ENCODE measurements at places on chromosomes 13 and 19. TPM values are rescaled to one million over a fixed set of nuclear protein-coding genes. Genes with fewer than 3 reads are reported as not detected.
A peak's percentile ranks its signal among the peaks of the same experiment; 100 is the strongest.

DNA sequence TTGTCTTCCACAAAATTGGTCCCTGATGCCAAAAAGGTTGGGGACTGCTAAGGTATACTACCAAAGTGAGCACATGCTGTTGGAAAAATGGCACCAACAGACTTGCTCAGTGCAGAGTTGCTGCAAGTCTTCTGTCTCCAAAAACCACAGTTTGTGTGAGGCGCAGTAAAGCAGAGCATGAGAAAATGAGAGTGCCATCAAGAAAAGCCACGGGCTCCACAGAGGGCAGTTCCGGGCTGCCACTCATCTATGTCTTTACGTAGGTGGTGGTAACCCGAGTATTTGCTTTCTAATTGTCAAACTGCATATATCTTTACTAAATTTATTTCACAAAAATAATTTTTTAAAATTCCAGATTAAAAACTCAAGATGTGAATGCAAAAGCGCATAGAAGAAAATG, 123.8 kb downstream of the RNF17 start:
- DNase-seq, result no peak

DNA sequence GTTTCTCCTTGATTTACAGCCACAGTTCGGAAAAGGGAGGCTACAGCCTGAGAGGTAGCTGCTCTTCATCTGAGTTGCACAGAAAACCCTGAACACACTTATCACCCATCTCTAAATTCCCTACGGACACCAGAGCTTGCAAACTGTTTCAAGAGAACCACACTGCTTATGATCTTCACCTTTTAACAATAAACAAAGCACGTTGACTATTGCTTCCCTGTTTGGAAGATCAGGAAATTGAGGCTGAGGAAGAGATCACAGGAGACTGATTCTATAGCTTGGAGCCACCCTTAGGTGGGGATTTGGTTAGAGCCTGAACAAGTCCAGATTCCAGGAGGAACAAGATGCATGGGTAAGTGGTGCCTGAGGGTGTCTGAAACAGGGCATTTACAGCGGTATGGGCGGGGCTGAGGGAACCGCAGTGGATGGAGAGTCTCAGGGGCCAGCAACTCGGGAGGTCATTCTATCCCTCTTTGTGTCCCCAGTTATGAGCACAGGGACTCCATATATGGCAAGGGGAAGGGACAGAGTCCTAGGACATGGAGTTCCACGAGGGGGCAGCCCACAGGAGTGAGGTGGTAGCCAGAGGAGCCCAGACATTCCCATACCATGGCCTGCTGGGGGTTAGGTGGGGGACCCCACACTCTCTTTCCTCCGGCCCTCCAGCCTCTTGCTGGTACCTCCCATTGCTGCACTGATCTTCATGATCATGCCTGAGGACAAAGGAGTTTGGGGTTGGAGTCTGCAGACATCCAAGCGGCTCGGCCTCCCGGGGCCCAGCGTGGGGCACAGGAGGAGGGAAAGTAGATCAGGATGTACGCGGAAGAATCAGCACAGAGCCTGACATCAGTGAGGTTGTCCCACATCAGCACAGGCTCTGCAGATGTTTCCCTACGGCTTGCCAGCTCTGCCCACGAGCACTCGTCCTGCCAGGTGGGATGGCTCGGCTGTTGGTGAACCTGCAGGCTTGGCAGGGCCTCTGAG, 162.3 kb upstream of the ZNF536 start:
- no peak for DNase-seq

GRCh38 chr19:29686285-29686805, 21.1 kb downstream of the PLEKHF1 start:
- no peak for DNase-seq

DNA sequence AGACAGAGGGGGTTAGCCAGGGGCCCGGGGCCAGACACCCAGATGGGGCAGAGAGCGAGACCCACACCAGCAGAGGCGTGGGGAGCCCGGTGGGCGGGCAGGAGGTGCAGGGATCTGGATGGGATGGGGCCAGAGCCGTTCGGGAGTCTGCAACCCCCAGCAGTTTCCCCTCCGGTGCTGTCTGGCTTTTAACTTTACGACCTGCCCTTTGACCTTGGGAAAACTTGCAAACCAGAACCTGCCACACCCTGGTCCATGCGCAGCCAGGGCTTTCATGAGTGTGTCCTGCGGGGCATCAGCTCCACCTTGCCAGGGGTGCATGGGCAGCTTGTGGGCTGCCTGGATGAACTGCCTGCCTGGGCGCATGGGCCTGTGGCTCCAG, 9.8 kb downstream of the JOSD2 start:
- no peak for DNase-seq

DNA sequence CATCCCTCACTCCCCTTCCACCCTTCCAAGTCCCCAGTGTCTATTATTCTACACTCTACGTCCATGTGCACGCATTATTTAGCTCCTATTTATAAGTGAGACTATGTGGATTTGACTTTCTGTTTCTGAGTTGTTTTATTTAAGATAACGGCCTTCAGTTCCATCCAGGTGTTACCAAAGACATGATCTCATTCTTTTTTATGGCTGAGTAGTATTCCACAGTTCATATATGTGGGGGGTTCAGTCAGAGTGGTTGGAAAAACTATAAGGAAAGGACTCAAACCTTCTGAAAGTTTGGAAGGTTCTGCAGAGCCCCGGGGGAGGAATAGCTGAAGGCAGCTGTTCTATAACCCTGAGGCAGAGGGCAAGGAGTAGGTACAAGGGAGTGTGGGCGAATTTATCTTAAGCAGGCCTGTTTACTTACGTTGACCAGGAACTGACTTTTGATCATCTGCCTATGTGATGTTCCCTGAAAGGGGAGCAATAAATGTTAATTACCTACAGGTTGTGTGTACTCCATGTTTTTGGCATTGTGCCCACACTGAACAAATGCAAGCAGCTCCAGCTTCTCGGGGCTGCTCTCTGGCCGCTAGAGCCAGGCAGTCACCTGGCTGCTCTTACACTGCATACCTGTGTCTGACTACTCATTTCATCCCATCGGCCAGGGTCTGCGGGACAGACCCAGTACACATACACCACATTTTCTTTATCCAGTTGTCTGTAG, 13.5 kb upstream of the ADGRE1 start:
- no peak for DNase-seq

- DNase-seq, result peak; percentile 47
Measured at GRCh38 chr19:7540761-7541474, 5.4 kb downstream of the PNPLA6 start.

DNA sequence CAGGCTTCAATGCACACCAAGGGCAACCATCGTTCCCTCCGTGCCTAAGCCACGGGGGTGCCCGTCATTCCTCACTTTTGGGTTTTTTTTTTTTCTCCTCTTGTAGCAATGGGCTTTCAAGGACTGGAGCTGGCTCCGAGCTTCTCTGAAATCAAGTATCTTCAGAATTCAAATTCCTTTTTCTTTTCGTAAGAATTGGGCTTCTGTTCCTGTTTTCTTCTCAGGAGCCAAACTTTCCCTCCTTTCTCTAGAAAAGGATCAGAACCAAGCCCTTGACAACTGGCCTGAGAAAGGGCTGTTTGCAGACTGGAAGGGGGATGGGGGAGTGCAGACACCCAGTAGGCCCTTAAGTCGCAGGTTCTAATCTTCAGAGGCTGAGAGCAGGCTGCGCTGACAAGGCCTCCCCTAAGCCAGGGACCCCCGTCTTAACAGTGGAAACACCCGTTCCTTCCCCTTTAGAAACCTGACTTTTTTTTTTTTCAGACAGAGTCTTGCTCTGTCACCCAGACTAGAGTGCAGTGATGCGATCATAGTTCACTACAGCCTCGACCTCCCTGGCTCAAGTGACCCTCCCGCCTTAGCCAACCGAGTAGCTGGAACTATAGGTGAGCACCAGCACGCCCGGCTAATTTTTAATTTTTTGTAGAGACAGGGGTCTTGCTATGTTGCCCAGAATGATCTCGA, 51.6 kb downstream of the RFX2 start:
- no peak for DNase-seq

DNA sequence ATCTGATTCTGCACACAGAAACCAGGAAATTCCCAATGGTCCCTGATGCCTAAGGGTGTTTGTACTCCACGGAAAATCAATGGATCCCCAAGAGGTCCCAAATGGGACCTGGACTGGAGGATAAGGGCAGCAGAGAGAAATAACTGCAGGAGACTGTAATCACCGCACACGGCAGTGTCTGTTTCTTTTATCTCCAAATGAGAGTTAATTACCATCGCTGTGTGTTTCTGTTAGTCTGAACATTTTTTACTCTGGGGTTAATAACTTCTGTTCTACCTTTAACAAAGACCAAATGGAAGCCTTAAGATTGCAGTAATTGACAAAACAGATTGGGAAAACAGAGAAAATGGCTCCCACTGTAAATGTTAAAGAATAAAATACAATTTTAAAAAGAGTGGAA, 320.9 kb downstream of the DCLK1 start:
- DNase-seq, result no peak

Gene HSD17B14
- 4.4 TPM for polyA plus RNA-seq

Gene RGL3
- 0.43 TPM for polyA plus RNA-seq
